ENCODE measurements at places on chromosomes 4 and X. TPM values are rescaled to one million over a fixed set of nuclear protein-coding genes. Genes with fewer than 3 reads are reported as not detected.

- DNase-seq: no peak
Observed at GRCh38 chrX:31232506-31232905, 160.7 kb upstream of the FTHL17 start.

DNA sequence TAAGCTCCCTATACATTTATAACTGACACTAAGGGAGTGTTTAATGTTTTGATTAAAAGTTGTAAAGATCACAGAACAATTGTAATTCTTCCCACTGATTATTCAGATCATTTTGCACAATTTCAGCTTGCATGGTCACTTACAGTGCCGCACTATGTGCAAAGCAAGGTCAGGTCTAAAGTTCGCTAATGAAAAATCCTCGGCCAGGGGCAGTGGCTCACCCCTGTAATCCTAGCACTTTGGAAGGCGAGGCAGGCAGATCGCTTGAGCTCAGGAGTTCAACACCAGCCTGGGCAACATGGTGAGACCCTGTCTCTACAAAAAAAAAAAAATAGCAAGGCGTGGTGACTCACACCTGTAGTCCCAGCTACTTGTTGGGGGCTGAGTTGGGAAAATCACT, 57.0 kb downstream of the PKD2 start:
- DNase-seq: no peak

The COL4A6 gene
- total RNA-seq: 7.3 TPM

The SUPT20HL1 gene
- total RNA-seq: not detected

- DNase-seq: no peak
Observed at GRCh38 chrX:48741834-48742233, 19.7 kb upstream of the GLOD5 start.

GRCh38 chr4:129362691-129363274, 266.8 kb downstream of the C4orf33 start:
- DNase-seq: peak; percentile 47

The NUDT11 gene
- total RNA-seq: 7.3 TPM

- DNase-seq: peak; percentile 11
Observed at GRCh38 chr4:48778431-48779094, 1.5 kb downstream of the FRYL start.

GRCh38 chr4:85543832-85544231, 68.9 kb downstream of the ARHGAP24 start:
- no peak for DNase-seq

DNA sequence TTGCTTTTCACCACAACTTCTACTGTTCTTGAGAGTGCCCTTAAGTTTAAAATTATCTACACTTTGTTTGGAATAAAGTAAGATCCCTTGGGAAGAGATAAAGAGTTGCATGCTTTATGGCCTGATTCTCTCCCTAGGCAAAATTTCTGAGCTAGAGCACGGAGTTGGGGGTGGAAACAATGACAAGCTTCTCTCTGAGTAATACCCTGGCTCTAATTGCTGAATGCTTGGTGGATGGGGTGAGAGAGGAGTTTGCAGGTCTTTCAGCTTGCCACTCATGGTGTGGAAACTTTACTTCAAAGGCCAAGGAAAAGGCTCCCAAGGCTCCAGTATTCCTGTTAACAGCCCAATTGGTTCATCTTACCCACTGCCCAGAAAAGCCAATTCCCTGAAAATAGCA, 26.1 kb upstream of the PRDM8 start:
- DNase-seq: no peak
